Mesendoderm (in vitro differentiated cells): ENCODE measurements at places on chromosomes 2 and 18.
A peak's percentile ranks its signal among the peaks of the same experiment; 100 is the strongest.

- H3K27ac ChIP-seq: no peak within 1 kb of the TSS
- no peaks in the 10 kb centered on the region for H3K36me3 ChIP-seq
- peak; percentile 61 for DNase-seq
- H3K4me1 ChIP-seq: no peaks in the 10 kb centered on the region
- peak within 1 kb of the TSS; percentile 62 for H3K4me3 ChIP-seq
Measured at GRCh38 chr18:46071653-46072375, at the start of gene PSTPIP2. PSTPIP2 (minus strand) TSS chr18:46072260; CDS start chr18:46072188, 72 bp downstream.

GRCh38 chr2:240430595-240430994 is 4.9 kb upstream of the GPC1 start:
- H3K27ac ChIP-seq: no peak overlapping the region
- H3K4me3 ChIP-seq: no peak overlapping the region
- no peaks in the 10 kb centered on the region for H3K4me1 ChIP-seq
- DNase-seq: no peak
- no peaks in the 10 kb centered on the region for H3K36me3 ChIP-seq

DNA sequence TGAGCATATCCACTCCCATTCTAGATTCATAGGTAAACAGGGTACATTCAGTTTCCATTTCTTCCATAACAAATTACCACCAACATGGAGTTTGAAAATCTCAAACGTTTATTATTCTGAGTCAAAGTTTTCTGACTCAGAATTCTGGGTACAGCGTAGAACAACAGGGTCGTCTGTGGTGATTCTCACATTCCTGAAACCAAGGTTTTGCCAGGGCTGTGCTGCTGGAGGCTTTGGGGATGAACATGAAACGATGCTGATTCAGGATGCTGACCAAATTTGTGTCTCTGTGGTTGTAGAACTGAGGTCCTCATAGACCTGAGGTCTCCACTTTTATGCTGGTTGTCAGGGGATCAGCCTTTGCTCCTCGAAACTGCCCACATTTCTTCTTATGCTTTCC is 255.7 kb downstream of the DSEL start:
- H3K27me3 ChIP-seq: no peaks in the 10 kb centered on the region
- no peaks in the 10 kb centered on the region for H3K4me1 ChIP-seq
- no peak for DNase-seq
- H3K27ac ChIP-seq: no peak overlapping the region
- H3K36me3 ChIP-seq: no peaks in the 10 kb centered on the region

DNA sequence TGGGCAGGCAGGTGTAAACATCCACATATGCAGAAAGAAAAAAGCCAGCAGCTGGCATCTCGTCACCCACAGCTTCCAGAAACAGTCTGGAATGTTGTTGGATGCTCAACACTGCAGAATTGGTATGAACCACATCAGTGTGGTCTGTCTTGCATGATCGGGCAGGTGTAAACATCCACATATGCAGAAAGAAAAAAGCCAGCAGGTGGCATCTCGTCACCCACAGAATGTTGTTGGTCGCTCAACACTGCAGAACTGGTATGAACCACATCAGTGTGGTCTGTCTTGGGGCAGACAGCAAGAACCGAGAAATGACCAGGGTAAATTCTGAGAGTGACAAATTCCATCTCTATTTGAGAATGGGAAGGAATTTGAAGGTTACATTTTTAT is 39.6 kb downstream of the DOCK10 start:
- H3K27me3 ChIP-seq: no peaks in the 10 kb centered on the region
- no peak overlapping the region for H3K4me3 ChIP-seq
- no peak overlapping the region for H3K27ac ChIP-seq
- no peak for DNase-seq
- no peaks in the 10 kb centered on the region for H3K4me1 ChIP-seq

- peaks cover 9% of the 10 kb centered on the region for H3K4me1 ChIP-seq
- no peak overlapping the region for H3K4me3 ChIP-seq
- peak overlapping the region; percentile 69 for H3K27ac ChIP-seq
- no peaks in the 10 kb centered on the region for H3K27me3 ChIP-seq
- no peaks in the 10 kb centered on the region for H3K36me3 ChIP-seq
Measured at GRCh38 chr2:64145119-64145518, 899 bp upstream of the PELI1 start.
